ENCODE measurements at places on chromosomes 16 and 17.

DNA sequence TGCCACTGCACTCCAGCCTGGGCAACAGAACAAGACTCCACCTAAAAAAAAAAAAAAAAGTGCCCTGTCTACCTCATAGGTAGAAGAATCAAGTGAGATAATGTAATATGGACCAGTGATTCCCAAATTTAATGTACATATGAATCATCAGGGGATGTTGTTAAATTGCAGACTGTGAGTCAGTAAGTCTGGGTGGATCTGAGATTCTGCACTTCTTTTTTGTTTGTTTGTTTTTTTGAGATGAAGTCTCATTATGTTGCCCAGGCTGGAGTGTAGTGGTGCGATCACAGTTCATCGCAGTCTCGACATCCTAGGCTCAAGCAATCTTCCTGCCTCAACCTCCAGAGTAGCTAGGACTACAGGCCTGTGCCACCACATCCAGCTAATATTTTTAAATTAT, 31.6 kb downstream of the HOXB1 start:
- DNase-seq: no peak

DNA sequence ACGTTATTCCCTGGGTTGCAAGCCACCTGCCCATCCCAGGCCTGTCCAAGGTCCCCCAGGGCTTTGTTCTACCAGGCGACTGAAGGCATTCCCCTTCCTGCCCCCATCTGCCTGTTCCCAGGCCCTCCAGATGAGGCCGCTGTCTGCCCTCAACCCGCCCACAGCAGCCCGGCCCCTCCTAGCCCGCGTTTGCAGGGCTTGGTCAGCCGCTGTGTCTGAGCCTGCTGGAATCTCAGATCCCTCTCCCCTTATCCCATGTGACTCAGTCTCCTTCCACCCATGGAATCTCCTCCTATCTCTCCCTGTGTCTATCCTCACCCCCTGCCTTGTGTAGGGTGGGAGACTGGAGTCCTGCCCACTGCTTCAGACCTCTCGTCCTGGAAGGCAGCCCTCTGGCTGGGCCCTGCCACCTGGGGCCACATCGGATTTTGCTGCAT, 186.0 kb upstream of the TNRC6C start:
- DNase-seq: peak; percentile 55

DNA sequence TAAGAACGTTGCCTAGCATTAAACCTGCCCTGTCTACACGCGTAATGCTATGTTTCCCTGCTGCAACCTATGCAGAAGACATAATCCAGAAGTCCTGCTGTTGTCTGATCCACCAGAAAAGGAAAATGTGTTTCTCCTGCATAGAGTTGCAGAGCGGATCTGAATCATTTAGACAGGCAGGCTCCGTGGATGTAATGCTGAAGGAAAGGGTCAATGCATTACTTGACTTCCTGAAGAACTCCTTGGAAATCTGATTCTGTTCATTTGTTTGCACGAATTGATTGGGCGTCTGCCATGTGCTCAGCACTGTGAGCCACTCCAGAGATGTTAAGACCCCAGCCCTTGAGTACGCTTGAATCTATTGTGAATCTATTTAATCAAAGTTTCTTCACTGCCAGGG, 83.4 kb downstream of the FOXL1 start:
- DNase-seq: no peak

DNA sequence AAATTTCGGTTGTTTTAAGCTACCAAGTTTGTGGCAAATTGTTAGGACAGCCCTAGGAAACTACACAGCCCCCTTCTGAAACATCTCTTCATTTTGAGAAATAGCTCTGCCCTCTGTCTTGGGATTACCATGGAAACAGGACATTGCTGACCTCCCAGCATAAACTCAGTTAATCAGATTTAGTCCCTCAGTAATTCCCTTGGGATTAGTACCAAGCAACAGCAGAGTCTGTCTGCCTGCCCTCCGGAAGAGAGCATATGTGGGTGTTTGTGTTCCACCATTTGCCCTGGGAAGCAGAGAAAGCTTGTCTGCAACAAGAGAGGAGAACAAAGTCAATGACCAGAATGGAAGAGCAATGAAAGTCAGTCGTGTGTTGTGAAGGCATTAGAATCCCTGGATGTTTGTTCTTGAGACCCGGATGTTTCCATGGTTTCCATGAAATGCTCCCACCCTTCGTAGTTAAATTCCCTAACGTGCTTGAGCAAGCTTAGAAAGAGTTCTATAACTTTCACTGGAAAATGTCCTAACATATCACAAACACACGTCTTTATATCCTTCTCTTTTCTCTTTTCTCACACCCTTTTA, 26.2 kb downstream of the NUDT7 start:
- DNase-seq: no peak

DNA sequence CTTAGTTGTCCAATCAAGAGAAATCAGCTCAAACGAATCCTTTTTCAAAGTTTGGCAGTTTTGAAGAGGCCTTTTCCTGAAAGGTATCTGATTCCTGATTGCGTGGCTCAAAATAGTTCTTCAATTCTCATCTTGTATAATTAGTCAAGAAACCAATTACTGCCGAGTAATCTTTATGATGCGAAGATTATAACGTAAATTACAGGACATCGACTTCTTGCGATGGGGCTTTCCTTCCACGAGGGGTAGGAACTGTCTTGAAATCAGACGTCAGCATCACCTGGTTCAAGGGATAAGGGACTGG, 644 bp upstream of the ARL2BP start:
- no peak for DNase-seq

- no peak for DNase-seq
Measured at GRCh38 chr16:22635357-22635761, 124.7 kb downstream of the NPIPB5 start.

DNA sequence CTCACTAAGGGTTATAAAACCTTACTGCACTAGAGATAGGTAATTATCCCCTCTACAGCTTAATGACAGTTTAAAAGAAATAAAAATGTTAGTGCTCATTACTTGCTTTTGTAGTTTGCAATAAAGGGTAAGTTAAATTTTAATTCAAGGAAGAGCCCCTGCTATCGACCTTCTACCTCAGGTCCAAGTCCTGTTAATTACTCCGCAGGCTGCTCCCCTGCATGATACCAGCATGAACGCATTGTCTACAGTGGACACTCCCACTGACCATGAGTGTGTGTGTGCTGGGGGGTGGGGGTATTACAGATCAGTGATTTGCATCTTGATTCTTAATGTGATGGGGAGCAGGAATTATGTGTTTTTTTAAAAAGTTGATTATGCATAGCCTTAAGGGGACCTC, 103.1 kb downstream of the AATF start:
- DNase-seq: no peak

DNA sequence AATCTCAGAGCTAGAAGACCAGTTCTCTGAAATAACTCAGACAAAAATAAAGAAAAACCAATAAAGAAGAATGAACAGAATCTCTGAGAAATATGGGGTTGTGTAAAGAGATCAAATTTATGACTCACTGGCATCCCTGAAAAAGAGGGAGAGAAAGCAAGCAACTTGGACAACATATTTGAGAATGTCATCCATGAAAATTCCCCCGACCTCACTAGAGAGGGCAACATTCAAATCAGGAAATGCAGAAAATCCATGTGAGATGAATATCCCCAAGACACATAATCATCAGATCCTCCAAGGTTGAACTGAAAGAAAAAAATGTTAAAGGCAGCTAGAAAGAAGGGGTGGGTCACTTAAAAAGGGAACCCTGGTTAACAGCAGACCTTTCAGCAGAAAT, 32.1 kb downstream of the TANC2 start:
- DNase-seq: no peak

- no peak for DNase-seq
Measured at GRCh38 chr16:19288872-19289799, 3.6 kb downstream of the CLEC19A start.

DNA sequence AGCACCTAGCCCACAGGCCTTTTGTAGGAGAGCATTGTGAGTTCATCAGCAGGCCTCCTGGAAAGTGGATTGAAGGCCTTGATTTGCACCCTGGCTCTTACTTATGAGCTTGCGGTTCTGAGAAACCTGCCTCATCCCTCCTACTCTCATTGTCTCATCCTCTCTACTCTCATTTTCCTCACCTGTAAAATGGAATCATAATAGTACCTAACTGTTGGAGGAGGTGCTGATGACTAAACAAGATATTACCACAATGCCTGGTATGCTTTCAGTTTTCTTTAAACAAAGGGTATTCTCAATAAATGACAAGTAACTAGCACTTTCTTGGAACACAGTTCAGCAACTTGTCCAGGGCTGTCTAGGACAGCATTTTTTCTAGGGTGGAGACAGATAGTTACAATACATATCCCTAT, 243.1 kb upstream of the MAF start:
- DNase-seq: no peak

DNA sequence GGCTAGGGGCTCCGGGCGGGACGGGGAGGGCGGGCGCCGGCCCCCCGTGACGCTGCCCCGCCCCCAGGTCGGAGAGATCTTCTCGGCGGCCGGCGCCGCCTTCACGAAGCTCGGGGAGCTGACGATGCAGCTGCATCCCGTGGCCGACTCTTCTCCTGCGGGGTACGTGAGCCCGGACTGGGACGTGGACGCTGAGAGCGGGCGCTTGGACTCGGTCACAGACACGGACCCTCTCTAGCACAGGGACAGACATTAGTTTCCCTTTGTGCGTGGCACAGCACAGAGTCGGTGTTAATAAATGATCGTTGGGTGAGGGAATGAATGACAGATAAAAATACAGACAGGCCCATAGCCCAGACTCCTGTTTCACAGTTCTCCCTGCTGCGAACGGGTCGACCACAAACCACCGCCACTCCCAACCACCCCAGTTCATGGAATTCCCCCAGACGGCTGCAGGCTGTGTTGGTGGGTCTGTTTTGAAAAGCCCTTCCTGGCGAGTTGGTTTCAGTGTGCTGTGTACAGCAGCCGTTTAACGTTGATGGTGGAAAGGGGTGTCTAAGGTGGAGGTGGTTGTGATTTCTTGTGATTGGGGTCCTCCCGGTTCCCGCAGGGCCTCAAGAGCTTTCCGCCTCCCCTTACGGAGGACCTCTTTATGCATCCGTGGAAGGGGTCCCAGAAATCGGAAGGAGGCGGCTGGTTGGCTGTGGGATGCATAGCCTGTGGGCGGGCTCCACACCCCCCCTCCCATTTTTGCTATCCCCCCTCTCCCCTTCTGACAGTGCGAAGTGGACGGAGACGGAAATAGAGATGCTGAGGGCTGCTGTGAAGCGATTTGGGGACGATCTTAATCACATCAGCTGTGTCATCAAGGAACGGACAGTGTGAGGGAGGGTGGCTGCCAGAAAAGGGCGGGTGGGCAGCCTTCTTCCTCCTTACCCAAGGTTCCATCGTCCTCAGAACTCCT, 2.9 kb downstream of the RNASEK start:
- DNase-seq: no peak

GRCh38 chr17:67461876-67462275, 84.8 kb downstream of the PITPNC1 start:
- no peak for DNase-seq

GRCh38 chr17:68184141-68184571, 63.7 kb upstream of the AMZ2 start:
- no peak for DNase-seq

DNA sequence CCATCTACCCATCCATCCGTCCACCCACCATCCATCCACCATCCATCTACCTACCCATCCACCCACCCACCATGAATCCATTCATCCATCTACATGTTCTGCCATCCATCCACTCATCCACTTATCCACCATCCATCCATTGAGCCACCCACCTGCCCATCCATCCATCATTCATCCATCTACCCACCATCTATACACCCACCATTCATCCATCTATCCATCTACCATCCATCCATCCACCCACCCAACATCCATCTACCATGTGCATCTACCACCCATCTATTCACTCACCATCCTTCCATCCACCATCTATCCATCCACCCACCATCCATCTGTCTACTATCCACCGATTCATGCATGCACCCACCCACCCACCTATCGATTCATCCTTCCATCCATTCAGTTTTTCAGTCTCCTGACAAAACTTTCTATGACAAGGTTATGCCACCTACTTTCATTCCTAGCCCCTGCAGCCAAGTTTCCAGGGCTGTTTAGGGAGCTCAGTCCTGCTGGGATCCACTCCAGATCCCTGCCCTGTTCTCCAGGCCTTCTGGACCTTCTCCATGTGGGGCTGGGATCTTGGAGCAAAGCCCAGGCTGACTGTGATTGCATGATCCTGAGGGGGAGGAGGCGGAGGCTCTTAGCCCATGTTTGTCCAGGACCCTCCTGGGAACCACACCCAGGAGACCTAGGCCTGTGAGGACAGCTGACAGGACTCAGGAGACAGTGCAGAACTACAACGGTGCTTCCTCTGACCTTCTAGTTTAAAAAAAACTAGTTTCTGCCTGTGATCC, 27.4 kb downstream of the BCO1 start:
- DNase-seq: no peak

DNA sequence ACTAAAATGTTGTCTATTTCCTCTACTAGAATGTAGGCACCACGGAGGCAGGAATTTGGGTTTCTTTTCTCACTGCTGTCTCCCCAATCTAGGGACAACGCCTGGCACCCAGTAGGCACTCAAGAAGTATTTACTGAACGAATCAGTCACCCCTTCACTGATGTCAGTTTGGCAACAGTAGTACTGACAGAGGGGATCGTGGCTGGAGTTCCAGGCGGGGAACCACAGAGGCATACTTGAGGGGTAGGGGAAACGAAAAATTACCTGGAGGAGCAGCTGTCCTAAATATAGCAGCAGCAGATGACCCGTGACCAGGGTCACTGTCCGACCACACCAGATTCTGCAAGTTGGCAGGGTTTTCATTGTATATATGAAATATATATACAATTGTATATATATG, 33.3 kb downstream of the TRIM25 start:
- no peak for DNase-seq

DNA sequence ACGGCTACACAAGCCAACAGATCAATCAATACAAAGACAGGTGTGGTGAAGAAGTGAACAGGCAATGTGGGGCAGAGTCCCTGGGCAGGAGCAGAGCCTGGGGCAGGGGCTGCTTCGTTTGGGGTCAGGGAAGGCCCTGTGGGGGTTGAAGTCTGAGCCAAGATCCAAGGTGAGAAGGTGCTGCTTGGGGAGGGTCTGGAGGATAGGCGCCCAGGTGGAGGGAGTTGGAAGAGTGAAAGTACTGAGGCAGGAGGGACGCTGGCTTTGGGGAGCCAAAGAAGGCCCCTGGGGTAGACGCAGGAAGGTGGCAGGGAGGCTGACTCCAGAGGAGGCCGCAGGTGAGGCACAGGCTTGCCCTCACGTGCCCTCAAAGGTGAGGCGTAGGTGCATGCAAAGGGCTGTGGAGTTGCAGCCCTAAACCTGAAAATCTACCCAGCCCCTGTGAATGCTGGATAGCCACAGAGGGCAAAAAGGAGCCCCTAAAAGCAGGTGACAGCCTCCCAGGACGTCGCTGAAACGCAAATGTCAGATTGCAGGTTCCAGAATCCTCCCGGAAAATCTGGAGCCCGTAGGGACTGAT, 33.3 kb downstream of the WFDC1 start:
- no peak for DNase-seq

- DNase-seq: no peak
Measured at GRCh38 chr16:84579936-84580335, 37.9 kb downstream of the COTL1 start.
